ENCODE measurements at places on chromosomes 3 and 15.

- no peak for DNase-seq
These were observed 91.3 kb upstream of the UBE2E2 start for GRCh38 chr3:23111797-23112196.

- no peak for DNase-seq
These were observed 3.0 kb upstream of the WNT7A start for GRCh38 chr3:13882876-13883275.

- no peak for DNase-seq
These were observed 2.2 kb downstream of the PIAS1 start for GRCh38 chr15:68056097-68056865.

GRCh38 chr15:27690290-27690689 lies 408.8 kb downstream of the OCA2 start:
- DNase-seq = no peak

DNA sequence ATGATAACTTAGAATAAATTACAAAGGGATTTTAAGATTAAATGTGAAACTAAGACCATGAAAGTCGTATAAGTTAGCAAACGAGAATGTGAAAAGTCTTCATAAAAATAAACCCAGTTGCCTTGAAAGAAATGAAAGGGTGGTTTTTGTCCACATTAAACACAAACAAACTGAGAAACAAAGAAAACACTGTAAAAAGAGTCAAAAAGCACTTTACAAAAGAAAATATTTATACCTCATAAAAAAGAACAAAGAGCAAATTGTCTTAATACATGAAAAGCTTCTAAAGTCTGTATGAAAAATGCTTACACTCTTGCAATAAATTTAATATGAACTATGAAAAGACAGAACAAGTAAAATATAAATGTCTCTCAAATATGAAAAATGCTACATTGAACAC lies 865.9 kb upstream of the CADM2 start:
- DNase-seq = no peak

All from activated T-cell treated with anti-CD3 and anti-CD28 coated beads for 48 hours (primary cell).